ENCODE measurements at places on chromosomes 2 and 18.

DNA sequence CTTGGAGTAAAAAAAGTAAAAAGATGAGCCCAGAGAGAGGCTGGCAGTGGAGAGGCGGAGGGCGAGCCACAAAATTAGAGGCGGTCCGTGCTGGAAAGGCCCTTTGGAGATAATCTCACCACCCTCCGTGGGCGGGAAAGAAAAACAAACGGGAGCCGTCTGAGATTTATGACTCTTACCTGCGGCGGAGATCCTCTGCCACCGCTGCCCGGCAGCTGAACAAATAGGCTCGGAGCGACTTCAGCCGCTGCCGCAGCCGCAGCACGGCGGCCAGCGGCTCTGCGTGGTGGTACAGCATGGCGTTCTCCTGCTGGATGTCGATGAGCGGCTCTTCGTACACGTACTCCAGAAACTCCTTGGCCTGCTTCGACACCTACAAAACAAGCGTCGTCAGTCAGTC lies 94.6 kb downstream of the PLEKHM3 start:
- DNase-seq: no peak

DNA sequence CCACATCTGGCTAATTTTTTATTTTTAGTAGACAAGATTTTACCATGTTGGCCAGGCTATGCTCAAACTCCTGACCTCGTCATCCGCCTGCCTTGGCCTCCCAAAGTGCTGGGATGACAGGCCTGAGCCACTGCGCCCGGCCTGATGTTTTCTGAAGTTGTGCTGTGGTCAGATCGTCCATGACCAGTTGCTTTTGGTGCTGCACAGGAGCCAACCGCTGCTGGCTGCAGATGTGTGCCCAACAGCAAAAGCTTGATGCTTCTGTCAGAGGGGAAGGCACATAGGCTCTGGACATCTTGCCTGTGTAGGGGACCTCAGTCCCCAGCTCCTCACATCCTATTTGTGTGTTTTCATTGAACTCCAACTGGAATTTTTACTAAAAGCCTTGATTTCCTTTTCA lies 218.3 kb downstream of the AGAP1 start:
- DNase-seq: no peak

GRCh38 chr2:234863043-234863934 lies 88.5 kb upstream of the SH3BP4 start:
- peak; percentile 84 for DNase-seq

- DNase-seq: no peak
Observed at GRCh38 chr18:13684546-13684945, 41.8 kb downstream of the FAM210A start.

DNA sequence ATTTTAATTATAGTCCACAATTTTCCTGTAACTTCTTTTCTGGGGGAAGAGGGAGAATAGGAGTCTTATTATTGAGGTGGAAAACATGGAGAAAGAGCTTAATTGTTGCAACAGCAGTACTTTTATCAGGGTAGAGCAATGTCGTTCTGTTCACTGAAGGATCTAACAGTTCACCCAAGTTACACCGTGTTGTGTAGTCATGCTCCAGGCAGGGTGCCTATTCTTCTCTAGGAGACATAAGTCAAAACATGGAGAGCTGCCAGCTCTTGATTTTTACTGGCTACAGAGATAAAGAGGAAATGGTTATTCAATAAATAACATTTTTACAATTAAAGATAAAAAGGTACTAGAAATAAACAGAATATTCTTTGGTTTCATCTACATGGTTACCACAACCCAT lies 594.3 kb upstream of the NETO1 start:
- DNase-seq: no peak

DNA sequence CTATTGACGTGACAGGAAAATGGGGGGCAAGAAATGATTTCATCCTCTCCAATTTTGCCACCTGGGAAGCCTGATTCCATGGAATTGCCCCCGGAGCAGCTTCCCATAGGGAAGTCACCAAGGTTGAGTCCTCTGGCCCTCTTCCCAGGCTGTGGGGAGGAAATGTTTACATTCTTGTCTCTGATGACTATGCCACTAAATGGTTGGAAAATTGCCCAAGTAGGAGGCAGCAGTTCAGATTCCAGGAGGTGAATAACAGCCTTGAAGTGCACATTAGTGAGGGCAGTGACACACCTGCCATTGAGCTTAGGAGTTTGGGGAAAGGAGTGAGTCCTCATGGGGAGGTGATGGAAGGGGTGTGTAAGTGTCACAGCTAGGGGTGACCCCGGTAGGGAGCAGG lies 449.2 kb upstream of the DCC start:
- no peak for DNase-seq

Data from mesenchymal stem cell (in vitro differentiated cells and primary cell).